ENCODE measurements at places on chromosomes 5 and 9. TPM values are rescaled to one million over a fixed set of nuclear protein-coding genes. Genes with fewer than 3 reads are reported as not detected.

DNA sequence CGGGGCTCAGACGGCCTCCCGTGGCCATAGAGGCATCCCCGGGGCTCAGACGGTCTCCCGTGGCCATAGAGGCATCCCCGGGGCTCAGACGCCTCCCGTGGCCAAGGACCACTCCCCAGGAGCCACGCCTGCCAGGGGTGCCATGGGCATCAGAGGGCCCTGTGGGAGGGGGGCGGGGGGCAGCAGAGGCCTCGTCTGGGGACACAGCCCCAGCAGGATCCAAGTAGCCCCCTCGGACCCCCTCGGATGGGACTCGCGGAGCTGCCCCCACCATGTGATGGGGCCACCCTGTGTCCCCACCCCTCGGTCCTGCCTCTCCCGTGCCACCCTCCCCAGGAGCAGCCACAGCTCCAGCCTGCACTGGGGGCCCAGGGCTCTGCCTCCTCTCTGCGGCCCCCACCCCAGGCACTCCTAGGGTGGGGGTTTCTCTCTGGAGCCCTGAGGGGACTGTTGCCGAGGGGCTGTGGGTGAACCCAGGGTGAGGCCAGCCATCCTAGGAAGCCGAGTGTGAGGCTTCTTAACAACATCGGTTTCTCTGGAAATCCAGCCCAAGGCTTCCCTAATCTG lies 2.5 kb downstream of the ENTPD8 start:
- no peak for DNase-seq

GRCh38 chr9:75167281-75167680 lies 79.0 kb downstream of the OSTF1 start:
- no peak for DNase-seq

- no peak for DNase-seq
Observed at GRCh38 chr5:93929131-93929530, 187.7 kb upstream of the POU5F2 start.

The TMEM252 gene
- not detected for polyA plus RNA-seq

The CARD9 gene
- 1.1 TPM for polyA plus RNA-seq
